Amniotic stem cell (primary cell): ENCODE measurements at places on chromosomes 12 and 14.

- DNase-seq, result peak; percentile 23
Observed at GRCh38 chr14:88559852-88560251, 3.0 kb upstream of the ZC3H14 start.

- DNase-seq, result no peak
Observed at GRCh38 chr14:92441751-92442504, 71.7 kb upstream of the RIN3 start.

- DNase-seq, result peak; percentile 8
Observed at GRCh38 chr12:49903700-49904423, at the start of gene FAIM2. FAIM2 (minus strand) TSS chr12:49903900; CDS start chr12:49903792, 108 bp downstream.

- no peak for DNase-seq
Observed at GRCh38 chr12:98635657-98636323, 8.8 kb downstream of the IKBIP start.

DNA sequence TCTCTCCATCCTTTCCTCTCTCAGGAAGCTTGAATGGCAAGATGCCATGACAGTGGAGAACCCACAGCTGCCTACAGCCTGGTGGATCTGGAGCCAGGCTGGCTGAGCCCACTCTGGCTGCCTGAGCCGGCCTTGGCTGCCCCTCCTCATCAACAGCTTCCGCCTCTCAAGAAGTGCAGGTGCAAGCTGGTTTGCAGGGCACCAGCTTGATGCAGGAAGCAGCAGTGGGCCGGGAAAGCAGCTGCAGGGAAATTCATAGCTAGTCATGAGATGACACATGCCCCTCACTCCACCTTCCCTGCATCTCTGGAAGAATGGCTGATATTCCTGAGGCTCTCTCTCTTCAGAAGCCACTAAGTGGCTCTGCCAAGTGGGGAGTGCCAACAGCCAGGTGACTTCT, 289.1 kb downstream of the RPS29 start:
- no peak for DNase-seq

- no peak for DNase-seq
Observed at GRCh38 chr14:76754586-76754985, 6.7 kb upstream of the VASH1 start.

GRCh38 chr14:87508333-87508732, 484.6 kb downstream of the GALC start:
- no peak for DNase-seq

DNA sequence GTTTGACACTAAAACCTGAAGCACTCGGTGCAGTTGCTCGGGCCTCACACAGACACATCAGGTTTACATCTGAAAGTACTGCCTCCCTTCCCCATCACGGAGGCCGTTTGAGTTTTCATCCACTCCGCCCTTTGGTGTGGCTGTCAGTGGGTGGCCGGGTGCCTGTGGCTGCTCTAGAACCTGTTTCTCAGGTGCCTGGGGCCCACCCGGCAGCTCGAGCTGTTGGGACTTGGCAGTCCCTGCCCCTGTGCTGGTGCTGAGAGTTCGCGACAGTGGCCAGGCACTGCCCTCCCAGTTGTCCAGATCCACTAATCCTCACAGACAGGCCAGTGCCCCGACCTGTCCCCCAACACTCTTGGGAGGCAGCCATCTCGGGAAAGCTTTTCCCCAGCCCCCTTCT, 22.4 kb downstream of the XRCC3 start:
- DNase-seq, result no peak

DNA sequence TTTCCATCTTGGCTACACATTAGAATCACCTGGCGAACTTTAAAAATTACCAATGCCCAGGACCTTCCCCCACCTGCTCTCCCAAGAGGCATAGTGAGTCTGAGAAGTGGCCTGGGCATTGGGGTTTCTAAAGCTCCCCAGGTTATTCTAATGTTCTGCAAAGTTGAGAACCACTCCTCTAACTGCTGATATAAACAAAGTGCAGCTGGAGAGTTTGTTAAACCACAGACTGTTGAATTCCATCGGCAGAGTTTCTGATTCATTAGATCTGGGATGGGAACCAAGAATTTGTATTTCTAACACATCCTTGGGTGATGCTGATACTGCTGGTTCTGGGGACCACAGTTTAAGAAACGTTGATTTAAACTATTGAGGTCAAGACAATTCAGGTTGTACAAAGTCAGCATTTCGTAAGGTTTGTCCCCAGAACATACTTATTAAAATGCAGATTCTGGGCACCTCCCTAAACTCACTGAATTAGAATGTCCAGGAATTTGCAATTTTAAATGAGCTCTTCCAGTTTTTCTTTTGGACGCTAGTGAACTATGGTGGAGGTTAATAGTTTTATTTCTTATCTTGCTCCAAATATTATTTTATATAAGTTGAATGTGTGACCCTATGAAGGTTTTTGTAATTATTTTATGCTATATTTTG, 309.1 kb downstream of the NRXN3 start:
- DNase-seq, result no peak

- DNase-seq, result peak; percentile 95
Observed at GRCh38 chr14:68137704-68138619, 318.4 kb downstream of the RAD51B start.

DNA sequence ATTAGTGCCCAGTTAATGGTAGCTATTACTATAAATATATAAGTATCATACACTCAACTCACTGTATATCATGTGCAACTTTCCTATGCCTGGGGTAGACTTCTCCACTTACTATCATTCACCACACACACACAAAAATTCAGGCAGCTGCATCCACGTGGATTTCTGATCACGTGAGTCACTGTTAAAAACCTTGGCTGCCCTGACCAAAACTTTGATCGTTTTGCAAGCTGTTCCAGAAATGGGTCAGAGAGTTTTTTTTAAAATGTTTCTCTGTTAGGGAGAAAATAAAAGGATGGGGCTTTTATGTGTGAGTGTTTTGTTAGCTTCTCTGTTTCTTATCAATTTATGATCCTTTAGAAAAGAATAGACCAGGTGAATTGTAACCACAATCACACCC, 198.2 kb upstream of the CNOT2 start:
- DNase-seq, result no peak

GRCh38 chr12:10227648-10228047, 15.0 kb downstream of the GABARAPL1 start:
- no peak for DNase-seq

DNA sequence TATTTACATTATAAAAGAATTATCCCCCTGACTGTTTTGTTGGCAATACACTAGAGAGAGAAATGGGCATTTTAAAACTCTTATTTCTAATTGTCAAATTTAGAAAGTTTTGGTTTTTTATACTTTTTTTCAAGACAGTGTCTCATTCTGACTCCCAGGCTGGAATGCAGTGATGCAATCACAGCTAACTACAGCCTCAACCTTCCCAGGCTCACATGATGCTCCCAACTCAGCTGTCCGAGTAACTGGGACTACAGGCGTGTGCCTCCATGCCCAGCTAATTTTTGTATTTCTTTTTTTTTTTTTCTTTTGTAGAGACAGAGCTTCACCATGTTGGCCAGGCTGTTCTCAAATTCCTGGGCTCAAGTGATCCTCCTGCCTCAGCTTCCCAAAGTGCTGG, 8.3 kb upstream of the OR11H6 start:
- DNase-seq, result no peak

DNA sequence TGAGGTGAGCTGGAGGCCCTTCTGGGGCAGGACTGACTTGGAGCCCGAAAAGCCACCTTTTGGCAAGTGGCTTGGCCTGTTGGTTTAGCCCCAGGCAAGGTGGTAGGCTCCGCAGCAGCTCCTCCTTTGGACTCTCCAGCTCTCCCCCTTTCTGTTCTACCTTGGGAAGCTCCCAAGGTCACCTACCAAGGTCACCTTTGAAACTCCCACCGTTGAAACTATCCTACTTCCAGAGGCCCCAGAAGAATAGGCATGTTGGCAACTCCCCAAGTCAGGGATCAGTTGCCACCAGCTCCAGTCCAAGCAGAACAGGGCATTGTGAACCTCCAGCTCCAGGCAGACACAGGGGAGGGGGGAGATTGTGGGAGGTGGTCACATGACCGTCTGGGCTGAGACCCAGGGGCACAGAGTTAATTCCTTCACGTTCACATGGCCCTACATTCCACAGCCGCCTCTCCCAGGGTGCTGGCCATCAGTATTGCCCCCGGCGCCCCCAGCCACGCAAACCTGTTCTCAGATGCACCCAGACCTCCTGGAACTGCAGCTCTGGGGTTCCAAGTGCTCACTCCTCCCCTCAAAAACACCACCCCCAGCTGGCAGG, 14.4 kb downstream of the IRF2BPL start:
- no peak for DNase-seq

DNA sequence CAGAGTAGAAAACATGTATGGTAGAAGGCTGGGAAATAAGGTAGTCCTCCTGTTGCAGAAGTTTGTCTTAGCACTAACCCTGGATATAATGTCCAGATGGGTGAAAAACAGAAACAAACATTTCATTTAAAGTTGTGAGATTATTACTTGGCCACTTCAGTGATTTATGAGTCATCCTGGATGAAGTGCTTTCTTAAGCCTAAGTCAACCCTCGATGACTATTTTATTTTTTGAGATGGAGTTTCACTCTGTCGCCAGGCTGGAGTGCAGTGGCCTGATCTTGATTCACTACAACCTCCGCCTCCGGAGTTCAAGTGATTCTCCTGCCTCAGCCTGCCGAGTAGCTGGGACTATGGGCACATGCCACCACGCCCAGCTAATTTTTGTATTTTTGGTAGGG, 10.2 kb downstream of the DLST start:
- no peak for DNase-seq

GRCh38 chr12:75414671-75415070, 23.8 kb downstream of the GLIPR1L2 start:
- no peak for DNase-seq

- DNase-seq, result no peak
Observed at GRCh38 chr12:71441836-71442566, 2.4 kb downstream of the LGR5 start.

- no peak for DNase-seq
Observed at GRCh38 chr14:42174357-42174756, 567.7 kb downstream of the LRFN5 start.

DNA sequence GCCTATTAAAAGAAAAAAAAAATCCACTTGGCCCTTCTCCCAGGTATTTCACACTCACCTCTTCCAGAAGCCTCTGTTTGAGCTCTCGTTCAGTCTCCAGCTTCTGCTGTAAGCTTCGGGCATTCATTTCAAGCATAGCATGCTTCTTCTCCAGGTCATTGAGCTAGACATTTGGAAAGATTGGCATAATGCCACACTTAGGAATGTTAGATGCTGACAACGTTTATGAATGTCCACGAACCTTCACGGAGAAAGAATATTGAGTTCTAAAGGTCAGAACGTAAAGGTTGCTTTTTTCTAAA, 60.5 kb downstream of the PRKAB1 start:
- no peak for DNase-seq

- no peak for DNase-seq
Observed at GRCh38 chr14:56787530-56787929, 22.7 kb downstream of the OTX2 start.

GRCh38 chr12:47833591-47834012, 13.9 kb upstream of the HDAC7 start:
- no peak for DNase-seq

DNA sequence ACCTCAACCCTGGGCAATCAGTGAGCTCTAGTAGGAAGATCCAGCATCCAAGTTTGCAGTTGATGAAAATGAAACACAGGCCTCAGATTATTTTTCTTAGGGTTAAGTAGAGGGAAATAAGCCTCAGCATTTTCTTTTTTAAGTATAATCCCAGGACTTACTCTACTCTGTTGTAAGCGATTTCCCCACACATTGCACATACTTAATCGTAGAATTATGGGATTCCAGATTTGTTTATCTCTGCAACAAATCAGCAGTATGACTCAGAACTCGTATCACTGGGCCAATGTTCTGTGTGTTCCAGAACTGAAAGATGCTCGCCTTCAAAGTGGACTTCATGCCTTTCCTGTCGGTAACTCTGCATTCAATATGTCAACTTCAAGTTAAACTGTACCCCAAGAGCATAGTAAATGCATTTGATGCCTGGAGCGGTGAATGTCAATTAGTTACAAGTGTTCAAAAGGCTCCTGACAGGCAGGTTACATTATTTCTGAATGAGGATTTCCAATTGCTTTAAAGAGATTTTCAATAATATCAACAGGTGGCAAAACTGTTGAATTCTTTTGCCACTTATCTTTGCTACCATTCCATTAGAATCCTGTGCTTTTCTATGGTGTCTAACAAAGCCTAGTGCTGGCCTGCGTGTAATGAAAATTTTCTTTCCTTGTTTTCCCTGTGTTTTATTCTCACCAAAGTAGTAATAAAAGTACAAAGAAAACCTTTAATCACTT, 323.8 kb upstream of the SYT1 start:
- DNase-seq, result no peak

GRCh38 chr14:87899228-87899627, 93.8 kb downstream of the GALC start:
- DNase-seq, result no peak

DNA sequence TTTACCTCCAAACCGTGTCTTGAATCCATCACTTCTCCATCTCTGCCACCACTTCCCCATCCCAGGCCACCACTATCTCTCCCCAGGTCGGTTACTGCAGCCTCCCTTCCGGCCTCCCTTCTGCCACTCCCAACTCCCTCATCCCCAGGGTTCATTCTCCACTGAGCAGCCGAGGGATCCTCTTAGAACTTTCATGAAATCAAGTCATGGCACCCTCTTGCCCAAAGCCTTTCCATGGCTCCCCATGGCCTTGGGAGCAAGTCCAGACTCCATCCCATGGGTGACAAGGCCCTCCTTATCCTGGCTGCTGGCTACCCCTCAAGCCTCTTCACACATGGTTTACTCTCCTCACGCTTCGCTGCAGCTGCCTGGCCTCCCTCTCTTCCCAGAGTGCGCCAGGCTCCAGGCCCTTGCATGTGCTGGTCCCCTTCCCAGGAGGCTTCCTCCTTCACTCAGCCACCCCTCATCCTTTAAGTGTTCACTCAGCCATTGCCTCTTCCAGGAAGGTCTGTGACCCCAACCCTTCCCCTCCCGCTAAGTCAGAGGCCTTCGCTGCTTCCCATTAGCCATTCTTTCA, 17.9 kb upstream of the SH2B3 start:
- no peak for DNase-seq

GRCh38 chr14:93895023-93895604, 32.0 kb upstream of the FAM181A start:
- no peak for DNase-seq
